DMS79 treated with DMSO at 0.1 percent for 48 hours (cell line): ENCODE measurements at places on chromosomes 16 and 17.
A peak's percentile ranks its signal among the peaks of the same experiment; 100 is the strongest.

- DNase-seq = no peak
These were observed 829 bp downstream of the DHRS7B start for GRCh38 chr17:21127509-21128077.

DNA sequence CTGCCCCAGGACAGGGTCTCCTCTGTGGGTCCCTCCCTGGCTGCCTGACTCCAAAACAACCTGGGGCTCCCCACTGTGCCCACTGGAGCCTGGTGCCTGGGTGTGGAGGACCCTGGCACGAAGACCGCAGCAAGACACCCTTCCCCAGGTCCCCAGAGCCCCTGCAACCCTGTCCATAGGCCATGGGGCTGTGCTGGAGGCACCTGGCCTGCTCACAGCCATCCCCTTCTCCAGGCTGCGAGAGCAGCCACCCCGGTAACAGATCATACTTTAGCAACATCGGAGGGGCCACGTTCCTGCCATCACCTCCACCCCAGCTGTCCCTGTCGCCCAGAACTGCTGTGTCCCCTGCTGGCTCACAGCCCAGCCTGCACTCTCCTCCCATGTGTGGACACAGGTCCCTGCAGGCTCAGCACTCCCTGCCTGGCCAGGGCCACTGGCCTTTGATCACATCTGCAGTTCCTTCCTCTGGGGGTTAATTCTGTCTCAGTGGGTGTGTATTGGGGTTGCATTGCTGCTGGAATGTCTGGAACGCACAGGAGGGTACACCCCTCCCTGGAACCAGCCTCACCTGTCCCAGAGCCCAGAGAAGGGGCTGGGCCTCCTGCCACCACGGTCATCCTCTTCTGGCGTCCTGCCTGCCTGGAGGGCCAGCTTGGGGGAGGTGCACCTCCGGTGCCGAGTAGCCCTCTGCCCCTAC is 12.2 kb downstream of the PPL start:
- DNase-seq = peak; percentile 26

DNA sequence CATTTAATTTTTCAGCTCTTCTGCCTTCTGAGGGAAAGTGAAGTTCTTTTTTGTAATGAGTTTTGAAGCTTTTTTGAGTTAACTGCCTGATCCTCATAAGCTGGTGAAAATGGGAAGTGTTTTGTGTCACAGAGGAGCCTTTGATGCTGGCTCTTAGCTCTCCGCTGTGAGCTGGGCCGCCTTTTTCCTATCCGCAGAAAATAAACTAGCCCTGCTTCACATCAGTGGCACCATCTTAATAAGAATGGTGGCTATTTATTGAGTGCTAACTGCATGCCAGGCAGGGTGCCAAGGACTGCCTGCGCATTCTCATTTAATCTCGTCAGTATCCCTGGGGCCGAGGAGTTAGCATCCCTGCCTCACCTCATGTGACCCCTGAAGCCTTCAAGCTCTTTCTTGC is 309.0 kb downstream of the CPPED1 start:
- no peak for DNase-seq

DNA sequence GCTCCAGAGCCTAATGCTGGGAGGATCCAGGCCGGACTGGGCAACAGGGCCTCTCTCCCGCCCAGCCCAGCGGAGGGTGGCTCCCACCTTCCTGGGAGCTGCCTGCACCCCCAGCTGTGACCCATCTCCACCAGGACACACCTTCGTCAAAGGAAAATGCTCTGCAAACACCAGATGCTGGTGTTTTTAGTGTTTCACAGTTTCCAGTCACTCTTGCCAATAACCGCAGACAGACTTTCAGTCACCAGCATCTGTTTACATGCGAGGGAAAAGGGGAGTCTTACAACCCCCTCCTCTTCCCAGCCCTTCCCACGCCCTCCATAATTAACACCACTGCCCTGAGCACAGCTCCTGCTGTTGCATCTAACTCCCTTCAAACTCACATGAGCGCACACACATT is 25.3 kb downstream of the KLHDC4 start:
- DNase-seq = no peak

GRCh38 chr17:14396547-14396946 is 95.7 kb downstream of the HS3ST3B1 start:
- no peak for DNase-seq

- no peak for DNase-seq
These were observed 39.4 kb downstream of the SLC47A1 start for GRCh38 chr17:19573075-19573474.

- no peak for DNase-seq
These were observed 113.1 kb downstream of the RAP1GAP2 start for GRCh38 chr17:2909175-2909845.

GRCh38 chr17:44872131-44872768 is 24.6 kb downstream of the HIGD1B start:
- peak; percentile 81 for DNase-seq

DNA sequence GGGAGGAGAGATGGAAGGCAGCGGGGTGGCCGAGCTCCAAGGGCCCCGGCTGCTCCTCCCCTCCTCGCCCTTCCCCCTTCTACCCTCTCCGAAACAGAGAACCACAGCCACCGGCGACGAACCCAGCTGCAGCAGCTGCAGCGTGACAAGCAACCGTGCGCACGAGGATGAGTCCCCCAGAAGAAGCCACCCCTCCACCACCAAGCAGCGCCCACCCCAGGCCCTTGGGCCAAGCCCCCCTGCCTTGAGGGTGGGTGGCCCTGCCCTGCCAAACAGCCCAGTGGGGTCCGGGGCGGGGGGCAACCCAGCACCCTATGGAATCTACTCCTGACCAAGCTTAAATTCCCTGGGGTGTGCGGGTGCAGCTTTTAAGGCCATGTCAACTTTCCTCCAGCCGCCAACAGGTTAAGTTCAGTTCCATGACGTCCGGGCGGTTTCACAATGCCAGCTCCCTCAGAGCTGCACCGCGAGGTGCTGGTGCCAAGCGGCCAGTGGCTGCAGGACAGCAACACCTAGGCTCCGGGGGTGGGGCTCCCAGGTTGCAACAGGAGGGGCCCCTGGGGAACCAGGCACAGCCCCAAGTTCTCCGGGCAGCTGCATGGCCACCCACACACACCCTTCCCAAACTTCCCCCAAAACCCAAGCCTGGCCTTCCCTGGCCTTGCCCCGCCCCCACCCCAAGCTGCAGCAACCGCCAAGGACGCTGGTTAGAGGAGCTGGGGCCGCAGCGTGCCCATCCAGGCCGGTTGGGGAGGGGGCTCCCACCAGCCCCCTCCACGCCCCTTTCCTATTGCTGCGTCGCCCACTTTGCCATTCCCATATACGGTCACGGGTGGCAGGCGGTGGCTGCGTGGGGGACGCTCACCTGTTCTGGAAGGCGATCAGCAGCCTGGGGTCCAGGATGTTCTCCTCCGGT is 2.0 kb downstream of the CBX4 start:
- DNase-seq = no peak

DNA sequence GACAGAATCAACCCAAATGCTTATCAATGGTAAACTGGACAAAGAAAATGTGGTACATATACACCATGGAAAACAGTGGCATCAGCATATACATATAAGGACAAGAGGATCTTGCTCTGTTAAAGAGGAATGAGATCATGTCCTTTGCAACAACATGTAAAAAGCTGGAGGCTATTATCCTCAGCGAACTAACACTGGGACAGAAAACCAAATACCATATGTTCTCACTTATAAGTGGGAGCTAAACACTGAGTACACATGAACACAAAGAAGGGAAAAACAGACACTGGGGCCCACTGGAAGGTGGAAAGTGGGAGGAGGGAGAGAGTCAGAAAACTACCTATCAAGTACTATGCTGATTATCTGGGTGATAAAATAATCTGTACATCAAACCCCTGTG is 447.3 kb upstream of the MAF start:
- no peak for DNase-seq
